ENCODE measurements at places on chromosomes 11 and 22. TPM values are rescaled to one million over a fixed set of nuclear protein-coding genes. Genes with fewer than 3 reads are reported as not detected.

IFTAP gene
- total RNA-seq = not detected

DDX25 gene
- not detected for total RNA-seq

SCN4B gene
- total RNA-seq = not detected

TBX10 gene
- total RNA-seq = not detected

VPREB1 gene
- not detected for total RNA-seq

UBQLN3 gene
- 0.49 TPM for total RNA-seq

OR51E1 gene
- not detected for total RNA-seq

FADD gene
- 12.0 TPM for total RNA-seq

OTOG gene
- not detected for total RNA-seq

PGM2L1 gene
- total RNA-seq = 16.8 TPM

IL17REL gene
- 0.57 TPM for total RNA-seq

SERPIND1 gene
- not detected for total RNA-seq

PKP3 gene
- total RNA-seq = 0.30 TPM

GGTLC3 gene
- total RNA-seq = not detected

SIPA1 gene
- total RNA-seq = 200 TPM

CARD16 gene
- 109 TPM for total RNA-seq

TEX54 gene
- total RNA-seq = not detected

IFITM10 gene
- 2.4 TPM for total RNA-seq

SLC7A4 gene
- not detected for total RNA-seq

GDPD4 gene
- total RNA-seq = not detected

MRGPRF gene
- not detected for total RNA-seq

TBCEL gene
- total RNA-seq = 15.9 TPM

RAB38 gene
- total RNA-seq = 1.6 TPM

CDKN1C gene
- total RNA-seq = 4.1 TPM

SHANK3 gene
- 0.67 TPM for total RNA-seq

RAB3IL1 gene
- total RNA-seq = not detected

AQP11 gene
- total RNA-seq = not detected

CABP4 gene
- total RNA-seq = 13.2 TPM

MGAT3 gene
- 0.12 TPM for total RNA-seq

KRTAP5-4 gene
- not detected for total RNA-seq

TTLL12 gene
- total RNA-seq = 14.1 TPM

GAL3ST1 gene
- 0.44 TPM for total RNA-seq

TSSC4 gene
- total RNA-seq = 59.6 TPM

OR8I2 gene
- not detected for total RNA-seq

RTN4R gene
- 1.3 TPM for total RNA-seq

FGF4 gene
- not detected for total RNA-seq

OR52B2 gene
- not detected for total RNA-seq

PGR gene
- total RNA-seq = not detected

TPCN2 gene
- total RNA-seq = 20.5 TPM

SYT12 gene
- not detected for total RNA-seq

SLC43A3 gene
- 19.1 TPM for total RNA-seq

DRICH1 gene
- total RNA-seq = not detected

PIH1D2 gene
- 0.47 TPM for total RNA-seq

KCNJ4 gene
- not detected for total RNA-seq

MB gene
- not detected for total RNA-seq

FADS3 gene
- total RNA-seq = 15.8 TPM

TSGA10IP gene
- total RNA-seq = not detected

SCN3B gene
- total RNA-seq = not detected

SLC17A6 gene
- total RNA-seq = not detected

VSIG2 gene
- total RNA-seq = 0.44 TPM

OR51B2 gene
- total RNA-seq = not detected

GRIK4 gene
- not detected for total RNA-seq

STX5 gene
- total RNA-seq = 128 TPM

OLFML1 gene
- total RNA-seq = not detected

ACTN3 gene
- total RNA-seq = not detected

PKNOX2 gene
- not detected for total RNA-seq

TCN2 gene
- 0.30 TPM for total RNA-seq

FOLR1 gene
- not detected for total RNA-seq

MYO18B gene
- total RNA-seq = 0.35 TPM

Data from CD4-positive, CD25-positive, alpha-beta regulatory T cell (primary cell).